Neural progenitor cell (in vitro differentiated cells): ENCODE measurements at places on chromosomes 5 and 9.
A peak's percentile ranks its signal among the peaks of the same experiment; 100 is the strongest.

- H3K4me1 ChIP-seq = no peaks in the 10 kb centered on the region
- H3K4me3 ChIP-seq = no peak overlapping the region
- no peaks in the 10 kb centered on the region for H3K27me3 ChIP-seq
- H3K36me3 ChIP-seq = no peaks in the 10 kb centered on the region
- no peak overlapping the region for H3K27ac ChIP-seq
These were observed 40.1 kb downstream of the F2R start for GRCh38 chr5:76755779-76756637.

- no peaks in the 10 kb centered on the region for H3K27me3 ChIP-seq
- H3K27ac ChIP-seq = no peak overlapping the region
- no peak for DNase-seq
- H3K4me3 ChIP-seq = no peak overlapping the region
- H3K36me3 ChIP-seq = no peaks in the 10 kb centered on the region
- peaks cover 72% of the 10 kb centered on the region for H3K4me1 ChIP-seq
These were observed 281.7 kb downstream of the TMEM38B start for GRCh38 chr9:105975886-105976645.

GRCh38 chr9:104177003-104177611, 83.0 kb downstream of the SMC2 start:
- H3K4me3 ChIP-seq = no peak overlapping the region
- H3K27ac ChIP-seq = no peak overlapping the region
- peak; percentile 8 for DNase-seq

GRCh38 chr5:89342106-89342876, 459.3 kb upstream of the MEF2C start:
- H3K4me3 ChIP-seq = no peak overlapping the region
- H3K4me1 ChIP-seq = no peaks in the 10 kb centered on the region
- no peaks in the 10 kb centered on the region for H3K36me3 ChIP-seq
- H3K27ac ChIP-seq = no peak overlapping the region
- H3K27me3 ChIP-seq = no peaks in the 10 kb centered on the region
